ENCODE measurements at places on chromosomes 12 and 14. TPM values are rescaled to one million over a fixed set of nuclear protein-coding genes. Genes with fewer than 3 reads are reported as not detected.

- no peak for DNase-seq
Measured at GRCh38 chr12:107131832-107132616, 38.7 kb upstream of the CRY1 start.

Gene PPP1R36
- 2.4 TPM for total RNA-seq

Gene PIK3C2G
- not detected for total RNA-seq

Gene TPPP2
- not detected for total RNA-seq

DNA sequence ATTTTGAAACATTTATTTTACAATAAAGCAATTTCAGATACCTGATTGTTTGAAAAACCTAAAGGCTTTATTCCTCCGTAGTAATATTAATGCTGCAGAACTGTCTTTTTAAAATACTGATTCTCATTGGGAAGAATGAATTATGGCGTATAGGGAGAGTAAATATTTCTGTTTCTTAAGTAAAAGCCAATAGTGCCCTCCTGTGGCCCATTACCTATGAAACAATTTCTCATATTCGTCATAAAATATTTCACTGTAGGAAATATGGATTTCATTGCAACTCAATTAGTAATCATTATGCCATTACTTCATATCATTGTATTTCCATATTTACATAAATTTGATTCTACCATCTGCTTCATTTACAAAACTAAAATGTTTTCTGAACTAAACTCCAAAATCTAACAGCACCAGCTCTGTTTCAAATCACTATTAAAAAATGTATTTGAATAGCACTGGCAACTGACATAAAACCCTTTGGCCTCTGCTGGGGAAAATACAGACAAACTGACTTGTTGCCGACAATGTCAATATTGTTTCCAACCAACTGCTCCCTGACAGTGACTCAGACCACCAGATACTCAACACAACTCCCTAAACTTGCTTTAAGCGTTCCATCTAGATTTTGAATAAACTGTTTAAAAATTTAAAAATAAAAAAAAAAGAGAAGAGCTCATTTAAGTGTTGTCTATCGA, 290.3 kb downstream of the NAV3 start:
- no peak for DNase-seq

Gene RERGL
- total RNA-seq = 0.44 TPM

DNA sequence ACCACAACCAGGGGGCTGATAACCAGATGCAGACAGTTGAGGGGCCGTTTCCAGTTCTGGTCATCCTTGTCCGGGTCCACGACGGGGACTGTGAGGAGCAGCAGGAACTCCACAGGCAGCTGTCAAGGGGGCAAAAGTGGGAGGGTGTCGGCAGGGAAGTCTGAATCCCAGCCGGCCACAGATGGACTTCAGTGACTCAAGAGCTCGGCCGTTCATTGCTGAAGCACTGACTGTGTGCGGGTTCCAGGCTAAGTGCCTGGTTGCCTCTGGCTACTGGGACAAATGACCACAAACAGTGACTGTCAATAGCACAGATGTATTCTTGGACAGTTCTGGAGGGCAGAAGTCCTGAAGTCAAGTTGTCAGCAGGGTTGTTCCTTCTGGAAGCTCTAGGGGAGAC, 19.6 kb downstream of the SLC8B1 start:
- no peak for DNase-seq

DNA sequence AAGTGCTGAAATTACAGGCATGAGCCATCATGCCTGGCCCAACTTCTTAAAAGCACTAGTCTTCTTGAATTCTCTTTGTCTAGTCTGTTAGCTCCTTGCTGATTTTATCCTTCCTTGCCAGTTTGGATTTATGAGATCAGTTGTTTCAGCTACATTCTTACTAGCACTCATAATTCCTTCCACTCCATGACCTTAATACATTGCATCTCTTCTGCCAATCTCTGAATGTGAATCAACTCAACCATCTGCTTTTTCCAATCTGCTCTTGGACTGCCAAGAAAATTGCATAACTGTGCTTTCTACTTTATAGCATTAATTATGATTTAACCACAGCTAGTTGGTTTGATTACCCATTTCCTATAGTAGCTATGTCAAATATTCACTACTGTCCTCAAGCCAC, 14.9 kb upstream of the HEATR5A start:
- DNase-seq = no peak

Gene DCN
- total RNA-seq = not detected

Gene MDM2
- 84.9 TPM for total RNA-seq

DNA sequence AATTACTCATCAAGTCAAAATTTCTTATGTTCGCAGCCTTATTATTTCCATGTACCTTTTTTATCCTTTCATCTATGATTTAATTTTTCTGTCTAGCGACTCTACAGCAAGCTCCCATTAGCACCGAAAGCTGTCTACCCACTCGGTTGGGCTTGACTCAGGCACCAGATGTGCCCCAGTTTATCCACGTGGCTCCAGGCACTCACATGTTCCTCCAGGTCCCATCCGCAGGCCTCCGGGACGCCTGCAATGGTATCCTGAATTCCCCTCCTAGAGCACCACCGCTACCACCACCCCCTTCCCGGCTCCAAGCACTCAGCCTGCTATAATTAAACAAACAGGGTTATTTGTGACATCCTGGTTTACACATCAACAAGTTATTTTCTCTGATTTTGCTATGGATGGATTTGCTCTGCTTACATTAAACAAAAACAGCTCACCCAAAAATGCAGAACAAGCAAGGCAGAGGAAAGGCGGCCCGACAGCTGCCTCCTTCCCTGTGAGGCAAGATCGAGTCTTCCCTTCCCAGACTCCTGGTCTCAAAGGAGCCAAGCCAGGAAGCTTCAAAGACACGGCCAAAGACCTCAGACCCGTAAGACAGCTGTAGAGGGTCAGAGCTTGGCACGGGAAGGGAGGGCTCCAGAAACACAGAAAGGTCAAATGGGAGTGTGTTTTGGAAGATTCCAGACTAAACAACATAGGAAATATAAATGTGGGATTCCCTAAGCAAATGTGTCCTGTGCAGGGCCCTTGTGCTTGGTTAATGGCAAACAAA, 253.8 kb downstream of the TTC8 start:
- DNase-seq = no peak

GRCh38 chr14:101065246-101065645, 161.7 kb upstream of the RTL1 start:
- peak; percentile 10 for DNase-seq

Gene RPS6KL1
- total RNA-seq = 248 TPM

- no peak for DNase-seq
Measured at GRCh38 chr12:19338405-19338804, 100.9 kb upstream of the AEBP2 start.

DNA sequence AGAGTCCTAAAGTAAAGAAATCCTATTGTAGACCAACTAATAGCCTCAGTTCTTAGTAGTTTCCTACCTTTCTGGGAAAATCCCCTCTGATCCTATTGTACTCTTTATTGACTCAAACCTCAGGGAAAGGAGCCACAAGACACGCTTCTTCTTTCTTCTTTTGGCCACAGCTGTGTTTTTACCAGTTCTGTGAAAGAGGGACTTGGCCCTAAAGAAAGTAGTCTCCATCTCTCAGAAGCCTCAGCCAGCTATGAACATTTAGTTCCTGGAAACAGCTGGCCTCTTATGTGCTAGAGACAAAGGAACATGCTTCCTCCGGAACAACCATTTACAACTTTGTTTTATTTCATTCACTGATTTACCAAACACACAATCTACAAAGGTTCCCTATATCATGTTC, 66.1 kb upstream of the ARID2 start:
- DNase-seq = no peak

DNA sequence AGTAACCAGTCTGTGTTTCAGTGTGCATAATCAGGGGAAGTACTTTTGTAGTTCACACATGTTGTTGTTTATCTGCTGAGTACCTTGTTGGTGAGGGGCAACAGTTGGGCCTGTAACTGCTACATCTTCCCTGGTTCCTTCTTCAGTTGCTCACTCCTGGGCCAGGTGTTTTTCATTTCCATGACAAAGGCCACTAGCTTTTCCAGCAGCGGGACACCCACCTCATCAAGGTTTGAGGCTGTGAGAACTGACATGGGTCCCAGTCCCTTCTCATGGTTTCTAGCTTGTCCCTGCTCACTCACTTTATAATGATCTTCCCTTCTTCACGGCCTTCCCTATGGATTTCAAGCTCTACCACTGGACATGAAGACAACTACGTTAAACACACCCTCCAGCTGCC, 1.5 kb upstream of the NOXRED1 start:
- no peak for DNase-seq

- peak; percentile 60 for DNase-seq
Measured at GRCh38 chr12:18926188-18926587, 188.3 kb downstream of the CAPZA3 start.

Measured in glutamatergic neuron (in vitro differentiated cells).